Esophagus muscularis mucosa (tissue), 4 donors: ENCODE measurements at places on chromosomes 2 and 18. TPM values are rescaled to one million over a fixed set of nuclear protein-coding genes. Genes with fewer than 3 reads are reported as not detected.

GRCh38 chr18:23179416-23179815, 44.1 kb downstream of the CABLES1 start:
- no peak overlapping the region for H3K27ac ChIP-seq
- no peak overlapping the region for H3K4me3 ChIP-seq
- H3K36me3 ChIP-seq = no peaks in the 10 kb centered on the region
- H3K27me3 ChIP-seq = no peaks in the 10 kb centered on the region
- no peaks in the 10 kb centered on the region for H3K4me1 ChIP-seq

GRCh38 chr2:45253151-45253550, 243.9 kb upstream of the SIX2 start:
- H3K4me1 ChIP-seq = peaks cover 18% of the 10 kb centered on the region
- no peaks in the 10 kb centered on the region for H3K27me3 ChIP-seq
- no peaks in the 10 kb centered on the region for H3K36me3 ChIP-seq
- no peak for DNase-seq
- H3K27ac ChIP-seq = no peak overlapping the region
- no peak overlapping the region for H3K4me3 ChIP-seq

DNA sequence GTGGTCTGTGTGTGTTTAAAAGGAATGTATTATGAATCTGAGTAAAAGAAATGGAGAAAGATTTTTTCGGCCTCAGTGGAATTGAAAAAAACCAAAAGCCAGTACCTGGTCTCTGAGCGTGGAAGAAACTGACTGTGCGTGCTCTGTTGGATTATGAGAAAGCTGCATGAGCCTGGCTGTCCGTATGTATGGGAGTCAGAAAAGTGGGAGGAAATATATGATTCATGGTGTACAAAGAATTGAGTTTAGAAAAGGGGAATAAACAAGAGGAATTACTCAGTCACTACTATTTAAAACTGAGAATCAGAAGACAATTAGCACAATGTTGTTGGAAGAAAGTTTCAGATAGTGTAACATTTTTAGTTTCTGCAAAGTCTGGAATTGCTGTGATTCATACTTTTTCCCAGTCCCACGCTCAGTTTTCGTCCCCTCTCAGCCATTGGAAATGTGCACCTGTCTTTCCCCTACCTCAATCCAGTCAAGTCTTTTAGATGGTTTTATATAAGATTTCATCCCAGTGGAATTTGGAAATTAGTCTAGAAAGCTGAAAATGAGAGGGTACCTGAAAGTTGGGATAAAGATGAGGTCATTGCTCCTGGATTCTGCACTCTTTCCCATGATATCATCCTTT, 66.4 kb upstream of the CHMP1B start:
- no peak overlapping the region for H3K27ac ChIP-seq
- no peak overlapping the region for H3K4me3 ChIP-seq
- peaks cover 12% of the 10 kb centered on the region for H3K4me1 ChIP-seq
- no peaks in the 10 kb centered on the region for H3K36me3 ChIP-seq

DNA sequence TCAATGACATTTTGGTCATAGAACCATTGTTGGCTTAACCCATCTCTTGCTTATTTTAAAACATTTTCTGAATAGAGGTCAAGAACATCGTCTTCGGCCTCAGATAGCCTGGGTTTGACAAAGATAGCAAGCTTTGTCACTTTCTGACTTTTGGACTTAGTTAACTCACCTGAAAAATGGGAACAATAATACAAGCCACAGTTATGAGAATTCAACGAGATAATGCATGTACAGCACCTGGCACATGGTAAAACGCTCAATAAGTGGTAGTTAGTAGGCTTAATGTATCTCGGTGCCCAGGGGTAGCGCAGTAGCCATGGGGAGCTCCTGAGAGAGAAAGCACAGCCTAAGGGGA, 446 bp upstream of the COPS7B start:
- no peaks in the 10 kb centered on the region for H3K27me3 ChIP-seq
- H3K36me3 ChIP-seq = peaks cover 7% of the 10 kb centered on the region
- H3K27ac ChIP-seq = peak overlapping the region; percentile 70

DNA sequence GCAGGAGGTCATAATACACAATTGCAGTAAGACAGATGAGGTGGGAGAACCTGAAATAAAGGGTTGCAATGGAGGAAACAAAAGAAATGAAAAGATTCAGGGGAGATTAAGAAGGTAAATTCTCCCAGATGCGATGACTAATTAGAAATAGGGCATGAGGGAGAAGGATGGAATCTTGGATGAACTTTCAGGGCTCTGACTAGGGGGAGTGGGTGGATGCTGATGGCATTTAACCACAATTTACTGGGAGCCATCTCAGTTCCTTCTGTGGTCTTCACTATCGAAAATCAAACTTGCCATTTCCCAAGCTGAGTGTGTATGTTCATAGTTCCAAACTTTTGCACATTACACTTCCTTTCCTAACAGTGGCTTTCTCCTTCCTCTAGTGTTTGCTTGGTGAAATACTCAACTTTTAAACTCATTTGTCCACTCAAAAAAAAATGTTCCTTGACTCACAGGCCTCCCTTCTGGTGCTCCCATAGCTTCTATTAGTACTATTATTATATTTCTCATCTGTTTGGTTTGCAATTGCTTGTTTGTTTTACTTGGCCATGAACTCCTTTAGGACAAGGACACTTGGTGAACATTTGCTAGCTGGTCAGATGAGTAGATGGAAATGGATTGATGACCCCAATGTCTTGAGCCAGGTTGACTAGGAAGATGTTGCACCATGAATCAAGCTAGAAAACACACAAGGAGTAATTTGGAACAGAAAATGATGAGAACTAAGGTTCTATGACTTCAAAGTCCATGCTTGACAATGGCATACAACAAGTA, 178.5 kb downstream of the DIS3L2 start:
- no peak for DNase-seq
- H3K27me3 ChIP-seq = no peaks in the 10 kb centered on the region

DNA sequence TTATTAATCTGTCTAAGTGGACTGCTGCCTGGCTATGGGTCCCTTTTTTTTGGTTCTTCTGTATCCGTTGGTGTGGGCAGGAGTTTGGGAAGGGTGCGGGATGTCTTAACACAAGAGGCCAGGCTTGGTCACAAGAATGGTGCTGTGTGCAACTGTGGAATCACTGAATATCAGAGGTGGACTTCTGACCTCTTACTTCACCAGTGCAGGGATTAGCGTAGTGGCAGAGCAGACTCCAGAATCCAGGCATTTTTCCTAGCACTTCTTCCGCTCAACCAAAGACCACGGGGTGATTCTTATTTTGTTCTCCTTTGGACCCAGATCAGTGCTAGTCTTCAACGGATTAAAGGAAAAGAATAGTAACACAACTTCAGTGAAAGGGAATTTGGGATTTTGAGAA, 254.3 kb upstream of the TNP1 start:
- no peak for DNase-seq
- H3K36me3 ChIP-seq = no peaks in the 10 kb centered on the region
- H3K4me1 ChIP-seq = no peaks in the 10 kb centered on the region
- no peaks in the 10 kb centered on the region for H3K27me3 ChIP-seq

- H3K4me1 ChIP-seq = peaks cover 17% of the 10 kb centered on the region
- H3K27ac ChIP-seq = no peak overlapping the region
- no peak for DNase-seq
- no peak overlapping the region for H3K4me3 ChIP-seq
- H3K27me3 ChIP-seq = no peaks in the 10 kb centered on the region
These were observed 161.8 kb downstream of the CELF4 start for GRCh38 chr18:37403788-37404187.

GRCh38 chr2:52745144-52745543, 1022.5 kb upstream of the CHAC2 start:
- no peak overlapping the region for H3K4me3 ChIP-seq
- no peaks in the 10 kb centered on the region for H3K36me3 ChIP-seq

DNA sequence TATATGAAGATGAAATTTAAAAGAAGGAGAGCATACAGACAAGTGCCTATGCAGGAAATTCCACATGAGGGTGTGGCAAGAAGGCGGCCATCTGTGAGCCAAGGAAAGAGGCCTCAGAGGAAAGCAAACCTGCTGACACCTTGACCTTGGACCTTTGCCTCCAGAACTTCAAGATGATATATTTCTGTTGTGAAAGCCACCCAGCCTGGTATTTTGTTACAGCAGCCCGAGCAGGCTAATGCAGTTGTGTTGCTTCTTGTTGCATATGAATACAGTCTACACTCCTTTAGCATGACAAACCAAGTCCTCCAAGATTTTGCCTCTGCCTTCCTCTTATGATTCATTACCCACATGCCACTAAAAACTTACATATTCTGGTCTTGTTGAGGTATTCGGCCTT, 374.8 kb upstream of the TRIB2 start:
- no peak for DNase-seq
- no peaks in the 10 kb centered on the region for H3K27me3 ChIP-seq
- no peaks in the 10 kb centered on the region for H3K4me1 ChIP-seq
- H3K4me3 ChIP-seq = no peak overlapping the region

- no peak overlapping the region for H3K27ac ChIP-seq
- no peaks in the 10 kb centered on the region for H3K36me3 ChIP-seq
- no peaks in the 10 kb centered on the region for H3K4me1 ChIP-seq
- DNase-seq = no peak
These were observed 26.2 kb downstream of the ELAC1 start for GRCh38 chr18:50994031-50994430.

DNA sequence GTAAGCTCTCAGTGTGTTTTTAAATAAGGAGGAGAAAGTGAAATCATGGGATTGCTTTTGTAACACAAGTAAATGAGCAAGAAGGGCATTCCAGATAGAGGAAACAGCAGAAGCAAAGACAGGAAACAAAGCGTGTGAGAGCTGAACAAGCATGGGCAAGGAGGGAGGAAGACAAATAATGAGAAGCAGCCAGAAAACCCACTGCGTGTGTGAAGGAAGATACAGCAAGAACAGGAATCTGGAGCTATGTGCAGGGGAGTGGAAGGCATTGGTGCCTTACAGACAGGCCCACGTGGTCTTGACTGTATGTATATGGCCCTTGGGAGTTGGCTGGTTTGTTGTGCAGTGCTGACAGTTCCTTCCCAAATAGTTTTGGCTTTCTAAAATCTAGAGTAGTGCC, 88.6 kb downstream of the AAK1 start:
- H3K4me3 ChIP-seq = no peak overlapping the region
- H3K36me3 ChIP-seq = no peaks in the 10 kb centered on the region
- H3K27ac ChIP-seq = peak overlapping the region; percentile 10

GRCh38 chr2:122515731-122516290, 760.4 kb downstream of the TSN start:
- H3K4me3 ChIP-seq = no peak overlapping the region
- H3K36me3 ChIP-seq = no peaks in the 10 kb centered on the region
- H3K27me3 ChIP-seq = no peaks in the 10 kb centered on the region
- DNase-seq = no peak

GRCh38 chr2:50315336-50315735, 716.6 kb downstream of the NRXN1 start:
- DNase-seq = no peak
- no peak overlapping the region for H3K4me3 ChIP-seq
- H3K27me3 ChIP-seq = no peaks in the 10 kb centered on the region

- no peaks in the 10 kb centered on the region for H3K27me3 ChIP-seq
- H3K4me1 ChIP-seq = peaks cover 15% of the 10 kb centered on the region
- no peak for DNase-seq
- no peak overlapping the region for H3K4me3 ChIP-seq
These were observed 987.2 kb upstream of the CDH2 start for GRCh38 chr18:29164020-29164706.

DNA sequence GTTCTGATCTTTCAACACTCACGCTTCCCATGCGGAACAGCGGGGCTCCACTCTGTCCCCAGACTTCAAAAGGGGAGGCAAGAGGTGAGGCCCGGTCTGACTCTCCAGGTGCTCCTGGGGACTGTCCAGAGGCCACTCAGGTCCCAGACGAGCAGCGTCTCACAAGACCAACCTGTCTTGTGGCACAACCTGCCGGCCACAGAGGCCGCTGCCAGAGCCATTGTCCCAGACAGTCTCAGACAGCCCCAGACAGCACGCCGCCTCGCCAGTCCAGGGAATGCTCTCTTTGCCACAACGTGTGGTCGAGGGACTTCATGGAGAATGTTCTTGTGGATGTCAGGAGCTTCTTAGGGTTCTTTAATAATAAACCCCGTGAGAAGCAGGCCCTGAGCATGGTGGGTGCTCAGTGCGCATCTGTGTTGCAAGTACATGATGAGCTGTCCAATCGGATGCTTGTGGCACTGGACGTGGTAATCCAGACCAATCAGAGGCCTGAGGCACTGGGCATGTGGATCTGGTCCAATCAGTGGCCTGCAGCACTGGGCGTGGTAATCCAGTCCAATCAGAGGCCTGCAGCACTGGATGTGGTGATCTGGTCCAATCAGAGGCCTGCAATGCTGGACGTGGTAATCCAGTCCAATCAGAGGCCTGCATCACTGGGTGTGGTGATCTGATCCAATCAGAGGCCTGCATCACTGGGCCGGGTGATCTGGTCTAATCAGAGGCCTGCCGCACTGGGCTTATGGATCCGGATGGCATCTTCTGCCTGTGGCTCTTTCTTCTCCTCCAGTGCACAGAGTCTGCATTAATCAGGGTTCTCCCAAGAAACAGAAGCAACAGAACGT, 76.4 kb downstream of the TMEM18 start:
- no peak for DNase-seq
- H3K27ac ChIP-seq = no peak overlapping the region
- H3K36me3 ChIP-seq = no peaks in the 10 kb centered on the region
- H3K4me3 ChIP-seq = no peak overlapping the region
- no peaks in the 10 kb centered on the region for H3K4me1 ChIP-seq
- H3K27me3 ChIP-seq = peaks cover 16% of the 10 kb centered on the region

- H3K27ac ChIP-seq = no peak overlapping the region
- no peak for DNase-seq
- H3K4me3 ChIP-seq = no peak overlapping the region
- no peaks in the 10 kb centered on the region for H3K27me3 ChIP-seq
These were observed 383.4 kb downstream of the CBLN2 start for GRCh38 chr18:72160510-72161445.

GRCh38 chr18:13611142-13611600, 115.2 kb downstream of the FAM210A start:
- peak overlapping the region; percentile 51 for H3K4me3 ChIP-seq
- no peaks in the 10 kb centered on the region for H3K27me3 ChIP-seq
- H3K4me1 ChIP-seq = peaks cover 58% of the 10 kb centered on the region
- H3K36me3 ChIP-seq = no peaks in the 10 kb centered on the region
- DNase-seq = peak; percentile 91
- H3K27ac ChIP-seq = peak overlapping the region; percentile 82

GRCh38 chr2:213016984-213017351, 134.4 kb downstream of the IKZF2 start:
- H3K4me1 ChIP-seq = no peaks in the 10 kb centered on the region
- no peaks in the 10 kb centered on the region for H3K27me3 ChIP-seq
- H3K4me3 ChIP-seq = no peak overlapping the region
- no peak overlapping the region for H3K27ac ChIP-seq
- DNase-seq = no peak
- H3K36me3 ChIP-seq = peaks cover 4% of the 10 kb centered on the region

- DNase-seq = peak; percentile 39
- H3K27ac ChIP-seq = no peak overlapping the region
- H3K27me3 ChIP-seq = no peaks in the 10 kb centered on the region
- H3K36me3 ChIP-seq = no peaks in the 10 kb centered on the region
- H3K4me3 ChIP-seq = no peak overlapping the region
These were observed 25.4 kb downstream of the PTPRM start for GRCh38 chr18:7592305-7593071.

- H3K4me1 ChIP-seq = peaks cover 8% of the 10 kb centered on the region
- no peak overlapping the region for H3K4me3 ChIP-seq
- H3K36me3 ChIP-seq = no peaks in the 10 kb centered on the region
- DNase-seq = no peak
- H3K27me3 ChIP-seq = no peaks in the 10 kb centered on the region
These were observed 149.6 kb upstream of the SMAD7 start for GRCh38 chr18:49100226-49100968.

SP9 gene
- not detected for total RNA-seq

ARID5A gene
- total RNA-seq = 238 TPM

PRLH gene
- not detected for total RNA-seq

TTC39C gene
- 32.3 TPM for total RNA-seq

RASGRP3 gene
- 4.7 TPM for total RNA-seq

VAMP8 gene
- total RNA-seq = 6.3 TPM

DSG4 gene
- total RNA-seq = not detected

ALPG gene
- total RNA-seq = not detected

MAP3K19 gene
- total RNA-seq = not detected
